NCI-H1105 treated with DMSO at 0.1 percent for 48 hours (cell line): ENCODE measurements at places on chromosomes 16 and 17.

DNA sequence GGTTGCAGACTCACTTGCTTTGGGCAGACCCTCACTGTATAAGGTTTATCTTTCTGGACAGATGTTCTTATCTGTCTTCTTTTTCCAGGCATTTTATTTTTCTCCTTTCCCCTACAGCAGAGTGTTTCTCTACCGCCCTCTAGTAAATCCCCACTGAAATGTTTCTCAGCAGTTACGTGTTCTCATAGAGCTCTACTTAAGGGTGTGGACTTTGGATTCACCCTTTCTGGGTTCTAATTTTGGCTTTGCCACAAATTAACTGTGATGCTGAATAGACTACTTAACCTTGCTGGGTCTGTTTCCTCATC, 2.0 kb downstream of the ADAT1 start:
- DNase-seq, result no peak

- DNase-seq, result peak; percentile 75
These were observed 40.6 kb downstream of the RAB11FIP4 start for GRCh38 chr17:31431852-31432658.

DNA sequence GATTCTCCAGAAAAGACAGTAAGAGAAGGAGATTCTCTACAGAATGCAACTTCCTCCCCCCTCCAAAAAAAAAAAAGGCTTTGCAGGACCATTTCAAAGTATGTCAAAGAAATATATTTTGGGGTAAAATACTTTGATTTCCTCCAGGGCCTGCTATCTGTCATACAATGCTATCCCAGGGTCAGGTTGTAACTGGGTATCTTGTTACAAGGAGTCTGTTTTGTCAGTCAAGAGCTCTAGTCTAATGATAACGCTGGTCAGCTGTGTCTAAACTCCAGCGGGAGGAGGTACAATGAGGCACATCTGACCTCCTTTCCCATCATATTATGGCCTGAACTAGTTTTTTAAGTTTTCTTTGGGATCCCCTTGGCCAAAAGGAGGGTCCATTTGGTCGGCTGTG, 408.4 kb upstream of the CDH5 start:
- no peak for DNase-seq

DNA sequence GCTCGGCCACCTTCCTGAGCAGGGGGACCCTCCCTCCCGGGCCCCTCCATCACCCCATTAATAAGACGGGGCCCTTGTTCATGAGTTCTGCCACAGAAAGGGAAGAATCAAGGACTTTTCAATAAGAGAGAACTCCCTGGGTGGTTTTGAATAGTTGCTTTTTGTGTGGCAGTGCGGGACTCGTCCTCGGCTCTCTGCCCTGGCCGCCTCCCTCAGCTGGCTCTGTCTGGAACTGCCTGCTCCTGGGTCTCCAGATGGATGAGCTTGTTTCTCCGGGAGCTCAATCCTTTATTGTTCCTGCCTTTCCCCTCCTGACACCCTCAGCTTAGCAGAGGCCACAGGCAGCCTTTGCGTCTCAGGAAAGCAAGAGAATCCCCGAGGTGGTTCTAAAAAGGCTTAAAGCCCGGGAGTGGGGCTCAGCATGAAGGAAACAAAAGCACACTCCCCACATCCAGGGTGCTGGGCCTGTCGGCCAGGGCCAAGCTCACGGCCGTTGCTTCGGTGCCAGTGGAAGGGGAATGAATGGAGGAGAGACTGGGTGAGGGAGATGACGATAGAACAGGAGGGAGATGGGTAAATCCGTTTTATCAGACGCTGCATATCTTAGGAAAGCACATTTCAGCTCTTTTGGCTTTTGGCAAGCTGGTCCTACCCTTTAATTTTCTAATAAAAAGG, 60.2 kb downstream of the RAI1 start:
- no peak for DNase-seq

DNA sequence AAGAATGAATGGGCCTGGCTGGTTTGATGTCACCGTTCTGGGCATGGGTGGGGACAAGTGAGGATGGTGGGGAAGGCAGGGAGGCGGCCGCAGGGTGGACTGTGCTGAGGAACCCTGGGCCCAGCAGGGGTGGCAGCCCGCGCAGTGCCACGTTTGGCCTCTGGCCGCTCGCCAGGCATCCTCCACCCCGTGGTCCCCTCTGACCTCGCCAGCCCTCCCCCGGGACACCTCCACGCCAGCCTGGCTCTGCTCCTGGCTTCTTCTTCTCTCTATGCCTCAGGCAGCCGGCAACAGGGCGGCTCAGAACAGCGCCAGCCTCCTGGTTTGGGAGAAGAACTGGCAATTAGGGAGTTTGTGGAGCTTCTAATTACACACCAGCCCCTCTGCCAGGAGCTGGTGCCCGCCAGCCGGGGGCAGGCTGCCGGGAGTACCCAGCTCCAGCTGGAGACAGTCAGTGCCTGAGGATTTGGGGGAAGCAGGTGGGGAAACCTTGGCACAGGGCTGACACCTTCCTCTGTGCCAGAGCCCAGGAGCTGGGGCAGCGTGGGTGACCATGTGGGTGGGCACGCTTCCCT, 6.5 kb upstream of the SERPINF1 start:
- peak; percentile 54 for DNase-seq

DNA sequence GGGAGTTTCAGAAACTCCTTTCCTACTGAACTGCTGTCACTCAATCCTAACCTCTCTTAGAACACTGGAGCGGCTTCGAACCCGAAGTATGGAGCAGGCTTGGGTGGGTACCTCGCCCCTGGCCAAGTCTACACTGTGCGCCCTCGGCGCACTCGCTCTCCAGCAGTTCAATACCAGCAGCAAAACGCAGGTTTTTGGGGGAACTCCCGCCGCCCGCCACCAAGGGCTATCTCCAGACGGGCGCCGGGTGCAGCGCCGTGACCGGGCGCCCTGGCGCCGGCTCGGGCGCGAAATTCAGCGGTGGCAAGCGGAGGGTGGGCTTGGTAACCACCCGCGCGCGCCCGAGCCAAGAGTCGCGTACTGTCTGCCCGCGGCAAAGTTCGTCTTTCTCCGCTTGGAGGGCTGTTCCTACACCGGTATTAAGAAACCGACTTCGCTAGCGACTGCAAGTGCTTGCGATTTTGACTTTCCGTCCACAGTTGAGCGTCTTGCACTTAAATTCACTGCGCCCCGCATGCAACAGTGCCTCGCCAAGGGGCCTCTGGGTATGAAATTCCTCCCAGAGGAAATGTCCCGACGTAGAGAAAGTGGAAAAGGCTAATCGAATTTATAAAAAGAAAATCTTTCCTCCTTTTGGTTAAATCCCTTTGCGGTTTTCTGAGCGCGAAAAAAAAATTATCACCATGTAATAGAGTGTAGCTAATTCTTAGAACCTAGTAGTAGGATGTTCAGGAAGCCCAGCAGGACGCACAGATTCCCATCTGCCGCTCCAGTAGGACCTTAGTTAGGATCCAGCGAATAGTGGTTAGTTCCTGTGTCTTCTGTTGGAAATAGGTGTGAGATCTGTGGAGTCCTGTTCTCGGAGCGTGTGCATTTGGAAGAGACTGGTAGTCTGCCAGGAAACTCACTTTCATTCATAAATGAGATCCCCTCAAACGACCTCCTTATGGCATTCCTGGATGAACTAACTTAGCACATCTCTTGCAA, 5.0 kb upstream of the SALL1 start:
- no peak for DNase-seq

DNA sequence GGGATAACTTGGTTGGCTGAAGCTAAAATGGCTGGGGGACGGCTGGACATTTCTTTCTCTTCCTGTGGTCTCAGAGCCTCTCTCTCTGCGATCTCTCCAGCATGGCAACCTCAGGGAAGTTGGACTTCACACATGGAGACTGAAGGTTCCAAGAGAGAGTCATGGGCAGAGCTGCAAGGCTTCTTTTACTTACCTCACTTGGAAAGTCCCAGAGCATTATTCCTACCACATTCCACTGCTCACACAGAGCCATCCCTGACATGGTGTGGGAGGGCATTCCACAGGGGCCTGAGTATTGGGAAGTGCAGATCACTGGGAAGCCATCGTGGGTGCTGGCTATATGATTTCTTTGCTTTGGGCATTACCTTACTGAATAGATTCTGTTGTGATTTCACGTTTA, 9.8 kb upstream of the SLC6A2 start:
- no peak for DNase-seq

GRCh38 chr17:39026980-39027451, 59.8 kb upstream of the FBXO47 start:
- DNase-seq, result peak; percentile 68

- DNase-seq, result peak; percentile 45
These were observed 8.4 kb upstream of the PPP1R1B start for GRCh38 chr17:39618246-39618913.

DNA sequence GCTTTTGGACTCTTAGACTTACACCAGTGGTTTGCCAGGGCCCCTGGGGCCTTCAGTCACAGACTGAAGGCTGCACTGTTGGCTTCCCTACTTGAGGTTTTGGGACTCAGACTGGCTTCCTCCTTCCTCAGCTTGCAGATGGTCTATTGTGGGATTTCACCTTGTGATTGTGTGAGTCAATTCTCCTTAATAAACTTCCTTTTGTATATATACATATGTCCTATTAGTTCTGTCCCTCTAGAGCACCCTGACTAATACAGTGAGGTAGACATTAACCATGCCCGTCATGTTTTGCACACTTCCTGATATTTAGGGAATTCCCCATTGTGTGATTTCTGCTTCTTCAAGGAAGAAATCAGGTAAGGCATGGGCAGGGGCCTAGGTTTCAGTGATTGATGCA, 147.8 kb upstream of the CA10 start:
- no peak for DNase-seq

GRCh38 chr17:49603720-49604119, 28.0 kb downstream of the NXPH3 start:
- DNase-seq, result no peak

DNA sequence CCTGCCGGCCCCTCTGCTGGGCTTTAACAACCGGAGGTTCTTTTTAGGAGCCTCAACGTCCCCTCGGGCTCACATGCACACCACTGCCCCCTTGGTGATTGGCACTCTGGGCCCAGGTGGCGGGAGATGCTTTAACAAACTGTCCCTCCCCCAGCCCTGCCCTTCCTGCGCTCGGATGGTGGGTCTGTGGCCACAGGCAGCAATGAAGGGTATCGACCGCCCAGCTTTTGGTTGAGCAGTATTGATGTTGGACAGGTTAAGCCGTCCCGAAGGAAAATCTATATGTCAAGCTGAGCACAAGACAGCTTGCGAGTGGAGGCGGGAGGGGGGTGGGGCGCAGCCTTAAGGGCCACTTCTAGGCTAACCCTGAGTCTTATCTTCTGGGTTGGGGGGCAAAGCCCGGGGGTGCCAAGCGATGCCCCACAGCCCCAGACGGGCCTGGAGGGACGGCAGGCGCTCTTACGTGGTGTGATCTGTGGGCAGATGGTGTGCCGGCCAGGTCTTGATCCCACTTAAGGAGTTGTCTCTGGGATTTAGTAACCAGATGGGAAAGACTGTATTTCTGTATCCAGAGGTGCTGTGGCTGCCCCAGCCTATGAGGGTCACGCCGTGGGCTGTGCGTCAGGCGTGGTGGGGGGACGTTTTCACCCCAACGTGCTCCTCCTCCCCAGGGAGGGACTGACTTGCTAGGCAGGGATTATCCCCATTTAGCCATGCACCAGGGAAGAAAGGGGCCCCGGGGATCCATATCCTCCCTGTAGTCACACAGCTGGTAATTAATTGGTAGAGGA, 6.2 kb downstream of the GSE1 start:
- DNase-seq, result no peak

- no peak for DNase-seq
These were observed 7.8 kb upstream of the USP31 start for GRCh38 chr16:23156946-23157460.

DNA sequence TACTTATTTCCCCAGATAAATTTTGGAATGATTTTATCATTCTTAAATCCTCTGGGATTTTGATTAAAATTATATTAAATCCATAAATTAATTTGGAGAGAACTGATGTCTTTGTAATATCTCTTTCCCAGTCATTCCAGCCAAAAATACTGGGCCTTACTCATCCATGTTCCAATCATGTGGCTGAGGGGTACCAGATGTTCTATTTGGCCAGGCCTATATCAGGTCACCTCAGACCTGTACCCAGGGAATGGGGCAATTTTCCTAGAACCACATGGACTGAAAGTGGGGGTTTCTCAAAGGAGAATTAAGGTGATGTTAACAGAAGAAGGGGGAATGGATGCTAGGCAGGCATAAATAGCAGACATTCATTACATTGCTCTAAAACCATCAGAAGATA, 7.5 kb downstream of the SNTB2 start:
- no peak for DNase-seq

GRCh38 chr17:55694286-55694910, 28.3 kb downstream of the TMEM100 start:
- DNase-seq, result no peak

- no peak for DNase-seq
These were observed 78.4 kb downstream of the KATNIP start for GRCh38 chr16:27628241-27628942.

- DNase-seq, result peak; percentile 71
These were observed at the start of gene NETO2 for GRCh38 chr16:47143677-47144558. NETO2 (minus strand) TSS chr16:47143945; CDS start chr16:47143612, 333 bp downstream.

DNA sequence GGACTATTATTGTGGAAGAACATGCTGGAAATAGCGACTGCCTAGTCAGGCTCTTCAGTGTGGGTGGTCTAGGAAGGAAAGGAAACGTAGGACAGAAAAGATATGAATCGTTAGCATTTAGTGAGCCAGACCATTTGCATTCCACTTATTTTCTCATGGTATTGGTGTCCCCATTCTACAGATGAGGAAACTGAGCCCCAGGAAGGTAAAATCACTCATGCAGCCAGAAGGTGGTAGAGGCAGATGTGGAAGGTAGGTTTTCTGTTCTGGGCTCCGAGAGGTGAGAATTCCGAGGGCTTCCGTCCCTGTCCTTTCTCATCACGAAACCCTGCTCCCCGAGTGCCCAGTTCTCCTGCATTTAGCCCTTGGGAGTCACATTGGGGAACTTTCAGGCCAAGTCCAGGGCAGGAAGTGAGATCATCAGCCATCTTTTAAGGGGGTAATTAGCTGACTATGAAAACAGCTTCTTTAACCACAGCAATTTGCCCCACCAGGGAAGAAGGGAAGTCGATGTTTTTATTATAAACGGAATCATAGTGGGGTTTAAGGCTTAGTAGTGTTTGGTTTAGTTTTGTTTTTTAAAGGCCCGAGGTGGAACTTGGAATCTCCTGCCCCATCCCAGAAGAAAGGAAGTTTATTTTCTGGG, 110.7 kb upstream of the IRX3 start:
- DNase-seq, result no peak

GRCh38 chr17:57145347-57145746, 60.3 kb downstream of the AKAP1 start:
- DNase-seq, result peak; percentile 7

DNA sequence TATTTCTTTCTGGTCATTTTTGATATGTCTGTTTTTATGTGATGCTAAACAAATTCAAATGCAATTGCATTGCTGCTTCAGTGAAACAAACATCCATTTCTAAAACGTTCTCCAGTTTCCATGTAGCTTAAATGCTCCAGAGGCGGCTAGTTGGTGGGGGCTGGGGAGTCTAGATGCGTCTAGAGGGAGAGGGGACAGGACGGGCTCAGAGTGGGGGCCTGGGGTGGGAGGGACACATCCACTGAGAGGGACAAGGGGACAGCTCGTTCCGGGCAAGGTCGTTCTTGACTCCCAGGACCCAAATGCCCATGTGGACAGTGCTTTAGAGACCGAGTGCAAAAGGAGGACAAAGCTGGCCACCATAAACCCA, 102.3 kb downstream of the FOXL1 start:
- no peak for DNase-seq

- no peak for DNase-seq
These were observed 11.1 kb downstream of the PIMREG start for GRCh38 chr17:6455321-6455705.

- DNase-seq, result peak; percentile 69
These were observed 23.4 kb upstream of the SREBF1 start for GRCh38 chr17:17859909-17860765.

- DNase-seq, result no peak
These were observed 42.5 kb downstream of the ARHGAP44 start for GRCh38 chr17:12831839-12832238.

- DNase-seq, result no peak
These were observed 62.1 kb upstream of the TNRC6A start for GRCh38 chr16:24667244-24667764.
